ENCODE measurements at places on chromosomes 6 and 20.

DNA sequence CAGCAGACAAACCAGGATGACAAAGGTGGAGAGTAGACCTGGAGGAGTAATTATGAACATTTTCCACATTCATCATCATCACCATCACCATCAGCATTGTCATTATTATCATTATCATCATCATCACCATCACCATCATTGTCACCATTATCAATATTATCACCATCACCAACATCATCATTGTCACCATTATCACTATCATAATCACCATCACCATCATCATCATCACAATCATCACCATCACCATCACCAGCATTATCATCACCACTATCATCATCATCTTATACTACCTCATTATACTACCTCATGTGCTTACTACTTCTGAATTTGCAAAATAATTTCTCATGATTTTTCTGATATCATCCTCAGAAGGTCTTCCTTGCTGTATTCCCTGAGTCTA is 39.3 kb downstream of the FOXA2 start:
- DNase-seq: no peak

DNA sequence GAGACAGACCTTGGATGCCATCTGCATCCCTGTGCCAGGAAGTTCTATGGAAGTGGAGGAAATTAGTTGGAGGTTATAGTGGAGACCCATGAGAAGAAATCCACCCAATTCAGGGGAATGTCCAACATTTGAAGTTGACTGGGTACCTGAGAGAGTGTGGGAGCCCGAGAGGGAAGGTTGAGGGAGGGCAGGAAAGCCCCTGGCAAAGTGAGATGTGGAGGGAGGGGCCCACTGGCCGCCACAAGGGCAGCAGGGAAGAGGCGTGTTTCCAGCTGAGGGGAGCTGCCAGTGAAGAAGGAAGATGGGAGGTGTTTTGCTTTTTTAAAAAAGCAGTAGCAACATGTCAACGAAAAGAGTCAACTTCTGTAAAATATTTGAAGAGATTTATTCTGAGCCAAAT is 16.3 kb upstream of the SERPINB9 start:
- no peak for DNase-seq

DNA sequence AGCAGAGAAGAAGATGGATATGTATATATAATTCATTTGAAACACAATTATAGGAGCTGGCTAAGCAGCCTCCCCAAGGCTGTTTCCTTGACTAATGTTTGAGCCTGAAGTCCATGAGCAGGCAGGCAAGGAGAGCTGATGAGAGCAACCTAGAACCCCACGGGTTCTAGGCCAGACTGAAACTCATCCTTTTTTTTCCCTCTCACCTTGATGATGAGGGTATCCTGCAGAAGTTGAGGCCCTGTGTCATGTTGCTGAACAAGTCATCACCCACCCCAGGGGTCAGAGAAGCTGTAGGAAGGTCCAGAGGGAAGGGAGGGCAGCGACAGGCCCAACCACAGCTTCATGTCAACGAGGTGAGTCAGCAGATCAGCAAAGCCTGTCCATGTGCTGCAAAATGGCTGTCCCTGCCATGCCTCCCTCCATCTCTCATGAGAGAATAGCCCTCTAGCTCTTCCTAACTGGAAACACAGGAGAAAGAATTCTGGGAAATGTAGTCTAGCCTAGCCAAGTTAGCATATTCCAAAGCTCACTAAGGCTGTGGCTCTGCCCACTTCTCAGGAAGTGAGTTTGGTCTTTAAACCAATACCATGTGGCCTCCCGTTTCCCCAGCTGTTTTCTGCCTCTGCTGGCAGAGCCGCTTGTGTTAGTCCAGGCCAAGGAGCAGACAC is 91.3 kb upstream of the DTNBP1 start:
- DNase-seq: no peak

- DNase-seq: no peak
Measured at GRCh38 chr6:34339432-34339831, 53.0 kb downstream of the NUDT3 start.

DNA sequence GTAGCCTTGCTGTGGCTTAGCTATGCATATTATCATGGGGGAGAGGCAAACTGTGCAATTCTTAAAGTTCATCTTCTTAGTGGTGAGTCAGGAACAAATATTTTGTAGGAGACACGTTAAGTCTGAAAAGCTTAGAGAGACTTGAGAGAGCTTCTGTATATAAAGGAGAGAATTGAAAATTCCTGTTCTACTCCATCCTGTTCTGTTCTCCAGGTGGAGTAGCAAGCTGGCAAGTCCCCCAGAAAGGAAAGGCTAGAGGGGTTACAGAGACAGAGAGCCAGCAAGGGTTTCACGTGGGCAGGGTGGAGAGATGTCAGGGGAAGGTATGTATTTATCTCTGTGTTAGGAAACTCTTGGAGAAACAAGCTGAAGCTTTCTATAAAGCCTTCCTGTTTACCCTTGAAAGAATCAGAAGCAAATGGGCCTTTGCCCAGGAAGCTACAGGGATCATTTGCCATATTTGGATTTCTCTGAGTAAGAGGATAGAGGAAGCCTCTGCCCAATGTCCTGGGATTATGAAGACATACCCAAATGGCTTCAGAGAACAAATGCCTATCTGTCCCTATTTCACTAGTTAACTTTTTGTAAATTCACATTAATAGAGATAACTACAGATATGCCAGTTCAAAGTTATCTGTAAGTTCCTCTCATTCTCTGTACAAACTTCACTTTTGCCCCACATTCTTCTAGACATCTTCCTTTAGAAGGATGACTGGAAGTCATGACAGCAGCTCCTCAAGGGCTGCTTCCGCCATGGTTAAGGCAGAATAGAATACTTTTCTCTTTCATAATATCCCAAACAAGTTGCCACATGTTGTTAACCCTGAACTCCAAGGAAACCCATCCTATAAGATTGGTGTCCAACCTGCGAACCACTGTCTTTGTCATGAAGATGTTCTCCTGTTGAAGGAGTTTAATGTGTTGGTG is 126.7 kb upstream of the NEDD9 start:
- peak; percentile 46 for DNase-seq

- no peak for DNase-seq
Measured at GRCh38 chr6:5512422-5512821, 251.1 kb downstream of the FARS2 start.

DNA sequence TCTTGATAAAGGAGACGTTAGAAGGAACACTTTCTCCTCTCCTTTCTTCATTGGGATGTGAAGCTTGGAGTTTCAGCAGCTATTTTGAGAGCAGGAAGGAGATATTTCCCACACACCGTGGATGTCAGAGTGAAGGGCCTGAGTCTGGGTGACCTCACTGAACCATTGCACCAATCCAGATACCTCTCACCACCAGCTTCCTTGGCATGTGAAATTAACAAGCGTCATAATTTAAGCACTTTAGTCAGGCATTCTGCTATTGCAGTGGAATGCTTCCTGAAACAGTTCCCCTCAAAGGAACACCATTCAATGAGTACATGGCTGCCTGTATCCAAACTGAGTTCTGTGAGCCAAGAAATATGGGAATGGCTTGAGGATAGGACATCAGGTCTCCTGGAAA is 83.7 kb downstream of the CHMP4B start:
- no peak for DNase-seq

All from prostate gland (tissue), 2 donors.